ENCODE measurements at places on chromosomes 4 and X.

DNA sequence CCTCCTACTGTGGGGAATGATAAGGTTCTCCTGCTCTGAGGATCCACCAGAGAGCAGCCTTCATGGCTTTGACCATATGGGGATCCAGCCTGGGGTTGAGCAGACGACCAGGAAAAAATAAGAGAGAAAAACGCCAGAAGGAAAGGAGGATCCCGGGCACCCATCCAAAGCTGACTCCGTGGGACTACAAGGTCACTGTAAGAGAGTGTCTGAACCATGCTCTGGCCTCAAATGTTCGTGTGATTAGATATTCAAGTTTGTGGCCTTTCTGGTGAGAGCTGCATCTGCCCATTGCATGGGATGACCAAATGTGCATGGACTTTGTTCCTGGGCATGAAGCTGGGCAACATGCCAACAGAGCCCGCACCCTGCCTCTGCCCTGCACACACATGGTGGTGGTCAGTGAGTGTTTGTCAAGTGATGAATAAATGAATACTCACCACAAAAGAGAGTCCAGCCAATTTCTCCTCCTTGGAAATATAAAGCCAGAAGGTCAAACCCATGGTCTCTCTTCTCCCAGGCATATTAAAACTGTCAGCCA lies 346.0 kb upstream of the GATB start:
- no peak for DNase-seq

GRCh38 chr4:43316813-43317212 lies 424.3 kb downstream of the GRXCR1 start:
- no peak for DNase-seq

GRCh38 chr4:6343939-6344408 lies 74.3 kb downstream of the WFS1 start:
- peak; percentile 64 for DNase-seq

DNA sequence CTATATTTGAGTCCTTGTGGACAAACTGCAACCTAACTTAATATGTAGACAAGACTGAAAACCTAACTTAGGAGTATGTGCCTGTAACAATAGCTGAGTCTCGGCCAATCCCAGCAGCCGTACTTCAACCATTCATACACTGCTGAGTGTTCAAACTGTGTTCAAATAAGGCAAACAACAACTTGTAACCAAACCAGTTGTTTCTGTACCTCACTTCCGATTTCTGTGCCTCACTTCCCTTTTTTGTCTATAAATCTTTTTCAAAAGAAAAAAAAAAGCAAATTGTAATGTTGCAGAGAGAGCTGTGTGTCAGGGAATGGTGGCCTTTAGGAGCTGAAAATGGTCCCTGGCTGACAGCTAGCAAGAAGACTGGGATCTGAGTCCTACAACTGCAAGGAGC lies 46.0 kb downstream of the GEMIN8 start:
- DNase-seq, result no peak

DNA sequence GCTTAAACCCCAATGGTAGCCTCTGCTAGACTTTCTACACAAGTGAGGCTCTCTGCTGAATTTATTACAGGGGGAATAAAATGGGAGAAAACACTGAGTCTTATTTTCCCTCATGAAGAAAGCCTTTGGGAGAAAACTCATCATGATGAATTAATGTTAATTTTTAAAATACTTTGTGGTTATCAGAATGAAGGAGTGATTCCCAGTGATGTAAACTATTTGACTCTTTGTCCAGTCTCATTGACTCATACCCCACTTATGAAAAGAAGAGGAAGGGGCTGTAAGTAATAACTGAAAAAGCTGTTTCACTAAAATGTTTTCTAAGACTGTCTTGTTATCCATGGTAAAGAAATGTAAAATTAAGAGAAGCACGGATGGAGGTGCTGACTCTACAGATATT lies 208.8 kb downstream of the GRIA3 start:
- DNase-seq, result no peak

All from H9 (cell line).